ENCODE measurements at places on chromosomes 2 and 18.

DNA sequence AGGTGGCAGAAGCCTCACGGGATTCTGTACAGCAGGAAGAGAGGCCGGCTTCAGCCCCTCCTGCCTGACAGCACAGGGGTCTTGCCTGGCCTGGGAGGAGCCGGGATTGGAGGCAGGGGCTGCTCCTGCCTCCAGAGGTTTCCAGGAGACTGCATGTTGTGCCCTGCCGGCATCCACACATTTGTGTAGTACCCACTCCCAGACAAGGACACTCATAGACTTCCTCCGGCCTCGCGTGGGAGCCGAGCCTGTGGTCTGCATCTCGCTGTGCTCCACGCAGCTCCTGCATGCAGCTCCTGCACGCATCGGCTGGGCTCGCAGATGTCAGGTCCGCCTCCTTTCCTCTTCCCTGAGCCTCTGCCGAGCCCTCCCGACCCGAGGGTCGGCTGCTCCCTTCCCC lies 34.7 kb downstream of the TPO start:
- no peak for DNase-seq

DNA sequence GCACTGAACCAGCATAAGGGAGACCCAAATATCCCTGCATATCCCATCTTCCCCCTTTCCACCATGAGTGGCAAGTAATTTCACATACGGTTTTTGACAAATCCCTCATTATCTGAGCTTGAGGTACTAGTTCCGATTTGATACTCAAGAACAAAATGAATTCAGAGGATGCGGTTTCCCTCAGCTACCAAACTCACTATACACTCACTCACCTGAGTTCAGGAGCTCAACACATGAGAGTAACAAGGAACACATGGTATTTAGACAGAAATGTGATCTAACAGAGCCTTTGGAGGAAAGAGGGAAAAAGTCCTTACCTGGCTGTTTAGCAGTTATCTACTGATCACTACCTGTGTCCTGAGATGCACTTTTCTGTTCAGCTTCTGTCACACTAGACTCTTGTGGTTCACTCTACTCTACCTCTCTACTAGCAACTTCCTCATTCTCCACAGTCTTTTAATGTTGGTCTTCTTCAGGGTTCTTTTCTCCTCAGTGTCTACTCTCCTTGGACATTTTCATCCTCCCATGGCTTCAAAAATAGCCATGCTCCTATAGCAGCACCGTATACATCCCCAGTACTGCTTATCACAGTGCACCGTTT lies 25.1 kb downstream of the ASXL2 start:
- no peak for DNase-seq

- no peak for DNase-seq
Observed at GRCh38 chr2:69638630-69639029, 4.9 kb downstream of the AAK1 start.

- DNase-seq, result no peak
Observed at GRCh38 chr18:76932026-76932819, 109.9 kb downstream of the ZNF236 start.

DNA sequence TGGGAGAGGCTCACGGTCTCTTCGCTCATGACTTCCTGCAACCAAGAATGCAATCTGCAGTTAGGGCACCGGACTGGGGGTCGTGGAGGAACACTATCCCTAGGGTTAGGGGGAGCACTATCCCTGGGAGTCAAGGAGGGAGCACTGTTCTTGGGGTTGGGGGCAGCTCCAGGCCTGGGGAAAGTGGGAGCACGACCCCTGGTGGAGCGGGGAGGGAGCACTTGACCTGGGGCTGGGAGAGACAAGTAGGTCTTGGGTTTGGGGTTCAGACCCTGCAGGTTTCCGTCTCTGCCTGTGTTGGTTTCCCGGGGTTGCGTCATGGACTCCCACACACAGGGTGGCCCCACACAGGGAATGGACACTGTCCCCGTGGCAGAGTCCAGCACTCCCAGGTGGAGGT lies 133.6 kb downstream of the TPO start:
- no peak for DNase-seq

DNA sequence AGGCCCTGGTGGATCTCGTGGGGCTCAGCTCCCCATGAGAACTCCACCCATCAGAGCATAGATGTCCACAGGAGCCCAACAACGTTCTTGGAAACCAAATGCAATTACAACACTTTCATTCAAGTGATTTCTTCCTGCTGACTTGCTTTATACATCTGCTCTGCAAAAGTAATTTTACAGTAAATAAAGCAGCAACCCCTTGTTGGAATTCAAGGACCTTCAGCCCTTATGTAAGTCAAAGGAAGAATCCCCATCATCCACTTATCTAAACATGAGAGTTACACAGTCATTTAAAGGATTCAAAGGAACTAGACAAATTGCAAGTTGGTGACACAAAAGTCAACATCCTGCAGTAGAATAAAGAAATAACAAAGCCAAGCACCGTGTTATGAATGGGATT lies 17.1 kb upstream of the ANTXR1 start:
- DNase-seq, result no peak

- DNase-seq, result no peak
Observed at GRCh38 chr18:57798713-57799373, 4.3 kb downstream of the ATP8B1 start.

DNA sequence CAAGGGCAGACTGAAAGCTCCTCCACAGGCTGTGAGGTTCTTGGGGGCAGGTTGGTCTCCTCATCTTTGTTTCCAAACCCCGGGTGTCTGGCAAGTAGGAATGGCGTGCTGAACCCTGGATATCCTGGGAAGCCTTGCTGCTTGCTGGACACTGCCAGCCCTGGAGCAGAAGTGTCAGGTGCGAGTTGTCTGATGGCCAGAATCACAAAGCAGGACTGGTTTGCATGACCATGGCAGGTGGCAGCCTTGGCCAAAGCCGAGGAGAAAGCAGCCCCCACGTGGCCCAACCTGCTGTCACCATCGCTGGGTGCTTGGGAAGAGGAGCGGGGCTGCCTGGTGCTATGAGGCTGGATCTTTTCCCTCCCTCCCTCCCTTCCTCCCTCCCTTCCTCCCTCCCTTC lies 309.5 kb upstream of the HS6ST1 start:
- DNase-seq, result no peak

DNA sequence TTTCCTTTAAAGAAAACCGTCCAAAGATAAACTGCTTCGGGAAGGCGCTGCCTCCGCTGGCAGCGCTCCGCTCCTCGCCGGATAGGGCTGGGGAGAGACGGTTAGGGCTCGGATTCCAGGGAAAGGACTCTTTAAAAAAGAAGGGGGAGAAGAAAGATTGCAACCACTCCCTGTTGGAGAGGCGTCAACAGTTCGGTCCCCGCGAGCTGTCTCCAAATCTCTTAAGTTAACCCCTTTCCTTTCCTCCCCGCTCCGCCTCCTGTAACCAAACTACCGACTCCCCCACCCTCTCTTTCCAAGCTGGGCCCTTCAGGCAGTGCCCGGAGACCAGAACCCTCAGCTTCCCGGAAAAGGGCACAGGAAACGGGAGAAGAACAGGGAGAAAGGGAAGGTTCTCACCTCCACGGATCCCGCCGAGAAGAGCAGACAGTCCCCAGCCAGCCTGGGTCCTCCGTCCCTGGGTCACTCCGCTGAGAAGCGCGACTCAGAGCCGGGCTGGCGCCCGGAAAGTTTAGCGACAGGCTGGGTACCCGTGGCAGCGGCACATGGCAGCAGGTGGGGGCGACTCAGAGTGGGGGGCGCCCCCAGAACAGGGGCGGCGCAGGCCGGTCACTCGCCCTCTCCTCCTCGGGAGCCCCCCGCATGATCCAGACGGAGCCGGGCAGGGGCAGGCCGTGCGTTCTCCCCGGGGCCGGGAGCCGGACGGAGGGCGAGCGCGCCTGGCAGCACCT lies 675 bp downstream of the FZD5 start:
- DNase-seq, result no peak

DNA sequence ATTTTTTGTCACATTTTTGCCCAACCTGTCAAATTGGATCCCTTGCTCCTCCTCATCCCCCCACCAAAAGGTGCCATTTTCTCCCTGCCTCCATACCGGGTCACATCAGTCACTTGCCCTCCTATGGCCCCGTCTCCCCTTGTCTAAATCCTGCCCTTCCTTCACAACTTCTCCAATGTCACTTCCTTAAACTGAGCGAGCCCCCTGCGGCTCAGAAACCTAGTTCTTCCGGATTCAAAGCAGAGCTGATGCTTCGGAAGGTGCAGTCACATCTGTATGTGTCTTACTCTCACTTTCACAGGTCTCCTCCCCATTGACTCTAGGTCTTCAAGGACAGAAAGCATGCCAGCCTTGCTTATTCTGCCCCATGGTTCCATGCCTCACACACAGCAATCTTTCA lies 22.1 kb downstream of the TNP1 start:
- DNase-seq, result no peak

GRCh38 chr2:27427863-27428212 lies 593 bp upstream of the NRBP1 start:
- DNase-seq, result no peak

DNA sequence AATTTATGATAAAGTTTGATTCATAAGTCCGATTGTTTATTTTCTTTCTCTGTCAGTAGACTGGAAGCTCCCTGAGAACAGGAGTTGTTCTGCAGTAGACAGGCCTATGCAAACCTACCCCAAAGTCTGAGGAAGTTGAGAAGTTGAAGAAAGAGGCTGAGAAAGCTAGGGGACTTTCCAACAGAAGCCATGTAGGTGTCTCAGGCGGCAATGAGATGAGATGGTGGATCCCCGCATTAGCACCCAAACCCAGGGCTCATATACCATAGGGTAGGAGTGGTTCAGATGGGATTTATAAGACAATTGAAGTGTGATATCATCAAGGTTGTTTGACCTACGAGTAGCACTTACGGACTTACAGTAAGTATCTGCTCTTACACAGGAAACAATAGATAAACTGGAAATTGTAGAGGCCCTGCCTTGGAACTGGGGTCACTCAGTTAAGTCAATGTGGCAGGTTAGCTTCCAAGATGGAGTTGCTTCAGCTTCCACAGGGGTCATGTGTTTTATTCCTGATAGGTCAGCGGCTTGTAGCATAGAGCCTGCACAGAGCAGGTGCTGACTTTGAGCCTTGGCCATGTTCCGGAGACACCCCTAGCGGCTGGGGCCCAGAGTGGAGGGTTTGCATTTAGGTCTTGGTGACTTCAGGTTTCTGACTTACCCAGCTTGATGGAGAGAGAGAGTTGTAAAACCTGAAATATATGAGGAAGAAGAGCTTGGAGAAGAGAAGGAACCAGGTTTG lies 2.3 kb upstream of the PSD4 start:
- no peak for DNase-seq

GRCh38 chr18:54388203-54389142 lies 30.8 kb downstream of the C18orf54 start:
- DNase-seq, result no peak

DNA sequence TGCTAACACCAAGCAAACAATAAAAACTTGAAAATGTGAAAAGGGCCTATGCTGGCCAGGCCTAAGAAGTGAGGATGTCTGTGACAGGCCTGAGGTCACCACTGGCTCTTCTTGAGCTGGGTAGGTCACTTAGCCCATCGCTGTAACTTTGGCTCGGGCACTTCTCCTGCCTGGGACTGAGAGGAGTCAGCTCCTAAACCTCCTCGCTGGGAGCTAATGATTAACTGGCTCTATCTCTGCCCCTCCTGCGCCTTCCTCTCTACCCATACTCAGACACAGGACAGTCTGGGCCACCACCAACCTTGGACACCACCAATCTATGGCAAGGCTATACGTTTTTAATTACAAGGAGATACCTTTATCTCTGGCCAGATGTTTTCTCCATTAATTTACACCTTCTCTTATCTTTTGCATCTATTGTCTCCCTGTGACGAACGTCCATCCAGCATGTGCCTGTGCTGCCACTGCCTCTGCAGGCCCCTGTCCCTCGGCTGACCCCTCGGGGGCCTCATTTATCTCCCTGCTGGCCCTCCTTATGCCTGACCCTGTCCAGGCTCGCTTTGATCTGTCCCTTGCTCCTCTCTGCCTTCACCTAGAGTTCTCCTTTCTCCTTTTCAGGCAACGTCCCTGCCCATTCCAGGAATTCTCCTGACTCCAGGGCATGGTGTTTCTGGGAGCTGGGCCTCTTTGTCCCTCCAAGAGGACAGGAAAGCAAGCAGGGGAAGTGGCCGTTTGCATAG lies 149.1 kb upstream of the GATA6 start:
- no peak for DNase-seq

- no peak for DNase-seq
Observed at GRCh38 chr2:86194751-86195054, 559 bp downstream of the IMMT start.

DNA sequence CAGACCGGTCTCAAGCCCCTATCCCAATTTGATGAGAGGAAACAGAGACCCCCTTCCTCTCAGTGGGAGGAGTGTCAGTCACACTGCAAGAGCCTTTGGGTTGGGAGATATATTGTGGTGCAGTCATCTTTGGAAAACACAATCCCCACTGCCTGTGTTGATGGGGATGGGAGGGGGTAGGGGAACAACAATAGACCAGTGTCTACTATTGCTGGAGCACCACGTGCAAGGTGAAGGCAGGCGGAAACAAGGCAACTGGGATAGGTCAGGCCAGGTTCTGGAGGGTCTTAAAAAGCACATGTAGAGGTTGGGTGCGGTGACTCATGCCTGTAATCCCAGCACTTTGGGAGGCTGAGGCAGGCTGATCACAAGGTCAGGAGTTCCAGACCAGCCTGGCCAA lies 127.9 kb downstream of the ZFP36L2 start:
- no peak for DNase-seq

- DNase-seq, result no peak
Observed at GRCh38 chr2:236673126-236673822, 103.6 kb downstream of the ACKR3 start.

- no peak for DNase-seq
Observed at GRCh38 chr18:12288403-12288755, 19.7 kb upstream of the TUBB6 start.

- no peak for DNase-seq
Observed at GRCh38 chr2:10188211-10188610, 65.7 kb downstream of the RRM2 start.

DNA sequence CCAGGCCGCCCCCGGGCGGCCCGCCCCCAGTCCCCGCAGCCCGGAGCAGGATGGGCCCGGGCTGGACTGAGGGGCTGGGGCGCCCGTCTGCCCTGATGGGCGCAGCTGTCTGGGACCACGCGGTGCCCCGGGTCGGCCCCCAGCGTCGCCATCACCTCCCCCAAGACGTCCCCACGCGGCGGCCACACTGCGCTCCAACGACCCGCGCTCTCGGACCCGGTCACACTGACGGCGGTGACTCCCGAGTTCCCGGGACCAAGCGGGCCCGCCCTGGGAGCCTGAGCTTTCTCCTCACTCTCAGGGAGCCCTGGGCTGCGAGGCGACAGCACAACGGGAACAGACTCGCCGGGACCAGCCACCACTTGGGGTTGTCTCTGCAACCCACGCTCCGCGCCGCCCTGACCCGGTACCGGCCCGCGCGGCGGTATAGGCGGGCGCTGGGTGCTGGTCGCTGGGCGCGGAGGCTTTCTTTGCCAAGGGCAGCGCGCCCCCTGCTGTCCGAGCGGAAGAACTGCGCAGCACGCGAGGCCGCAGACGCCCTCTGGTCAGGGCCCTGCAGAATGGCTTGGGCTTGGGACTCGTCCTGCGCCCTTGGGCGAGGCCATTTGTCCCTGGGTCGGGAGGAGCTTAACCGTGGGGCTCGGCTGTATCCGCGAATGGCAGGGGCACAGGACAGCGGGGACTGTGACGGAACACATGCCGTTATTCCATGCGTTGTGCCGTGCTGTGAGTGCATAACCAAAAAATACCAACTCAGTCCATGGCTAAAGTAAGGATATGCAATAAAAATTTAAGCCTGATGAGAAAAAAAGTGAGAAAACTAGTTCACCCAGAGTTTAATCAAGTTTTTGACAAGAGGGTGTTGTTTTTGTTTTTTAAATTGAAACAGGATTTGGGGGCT lies 54.8 kb upstream of the ANKRD62 start:
- peak; percentile 48 for DNase-seq
